ENCODE measurements at places on chromosomes 6 and 20.

DNA sequence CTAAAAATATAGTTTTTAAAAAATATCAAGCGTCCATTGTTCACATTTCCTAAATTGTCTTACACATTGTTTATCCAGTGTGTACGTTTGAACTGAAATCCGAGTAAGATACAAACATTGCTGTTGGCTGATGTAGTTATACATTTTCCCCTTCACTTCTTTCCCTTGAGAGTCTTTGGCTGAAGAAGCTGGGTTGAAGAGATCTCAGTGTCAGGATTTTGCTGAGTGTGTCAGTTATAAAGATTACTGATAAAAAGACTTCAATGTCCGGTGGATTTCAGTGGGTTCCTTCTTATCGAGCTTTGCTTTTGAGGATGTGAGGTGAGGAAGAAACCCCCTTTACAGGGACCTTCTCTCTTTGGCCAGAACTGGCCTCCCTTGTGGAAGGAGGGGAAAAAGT is 20.5 kb downstream of the RFPL4B start:
- DNase-seq = no peak

DNA sequence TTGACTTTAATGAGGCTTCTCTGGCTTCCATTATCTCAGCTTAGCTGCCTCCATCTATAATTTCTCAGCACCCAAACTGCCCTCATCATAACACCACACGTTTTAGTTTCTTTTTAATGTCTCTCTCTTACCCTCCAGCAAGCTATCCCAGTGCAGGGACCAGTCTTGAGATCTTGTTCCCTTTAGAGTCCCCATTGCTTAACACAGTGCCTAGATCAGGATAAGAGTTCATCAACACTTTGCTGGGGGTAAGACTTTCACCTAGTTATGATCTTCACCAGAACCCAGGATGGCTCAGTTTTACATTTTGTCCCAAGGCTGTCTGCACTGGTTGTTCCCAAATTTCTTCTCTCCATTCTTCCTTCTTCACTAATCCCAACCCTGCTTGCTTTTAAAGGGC is 126.1 kb downstream of the OR2B2 start:
- no peak for DNase-seq

DNA sequence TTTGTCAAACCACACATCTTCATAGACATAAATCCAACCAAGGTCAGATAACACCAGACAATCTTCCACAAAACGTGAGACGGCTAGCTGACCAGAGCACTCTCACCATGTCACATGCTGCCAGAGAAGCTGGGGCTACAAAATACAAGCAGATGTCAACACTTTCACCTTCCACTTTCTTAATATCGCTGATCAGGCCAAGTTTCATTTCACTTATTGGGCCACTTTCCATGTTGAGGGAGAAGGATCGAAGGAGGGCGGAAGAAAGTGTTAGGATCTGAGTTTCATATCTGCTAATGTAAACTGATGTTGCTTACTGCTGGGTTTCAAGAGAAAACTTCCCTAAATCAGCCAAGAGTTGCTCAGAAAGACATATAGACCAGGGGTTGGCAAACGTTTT is 177.0 kb upstream of the PRDM1 start:
- no peak for DNase-seq

DNA sequence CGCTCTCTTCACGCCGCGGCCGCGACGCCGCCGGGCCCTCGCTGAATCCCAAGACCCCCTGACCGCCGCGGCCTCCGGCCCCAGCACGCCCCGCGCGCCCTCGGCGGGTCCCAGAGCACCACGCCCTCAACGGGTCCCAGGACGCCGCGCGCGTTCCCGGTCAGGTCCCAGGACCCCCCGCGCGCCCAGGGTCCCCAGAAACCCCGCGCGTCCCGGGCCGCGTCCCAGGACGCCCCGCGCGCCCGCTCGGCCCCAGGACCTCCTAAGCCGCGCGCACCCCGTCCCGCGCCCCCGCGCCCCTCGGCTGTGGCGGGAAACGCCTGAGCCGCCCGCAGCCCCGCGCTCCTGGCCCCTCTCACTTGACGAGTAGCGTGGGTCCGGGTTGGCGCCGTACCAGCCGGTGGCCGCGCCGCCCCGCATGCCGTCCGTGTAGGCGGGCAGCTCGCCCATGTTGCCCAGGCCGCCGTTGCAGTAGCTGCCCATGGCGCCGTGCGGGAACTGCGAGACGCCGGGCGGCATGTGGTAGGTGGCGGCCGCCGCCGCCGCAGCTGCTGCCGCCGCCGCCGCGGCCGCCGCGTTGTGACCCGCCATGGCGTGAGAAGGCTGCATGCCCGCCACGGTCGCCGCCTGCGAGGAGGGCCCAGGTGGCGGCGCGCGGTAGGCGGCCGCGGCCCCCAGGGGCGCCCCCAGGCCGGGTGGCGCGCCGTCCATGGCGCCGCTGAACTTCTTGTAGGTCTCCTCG is 556 bp downstream of the NKX2-4 start:
- no peak for DNase-seq

DNA sequence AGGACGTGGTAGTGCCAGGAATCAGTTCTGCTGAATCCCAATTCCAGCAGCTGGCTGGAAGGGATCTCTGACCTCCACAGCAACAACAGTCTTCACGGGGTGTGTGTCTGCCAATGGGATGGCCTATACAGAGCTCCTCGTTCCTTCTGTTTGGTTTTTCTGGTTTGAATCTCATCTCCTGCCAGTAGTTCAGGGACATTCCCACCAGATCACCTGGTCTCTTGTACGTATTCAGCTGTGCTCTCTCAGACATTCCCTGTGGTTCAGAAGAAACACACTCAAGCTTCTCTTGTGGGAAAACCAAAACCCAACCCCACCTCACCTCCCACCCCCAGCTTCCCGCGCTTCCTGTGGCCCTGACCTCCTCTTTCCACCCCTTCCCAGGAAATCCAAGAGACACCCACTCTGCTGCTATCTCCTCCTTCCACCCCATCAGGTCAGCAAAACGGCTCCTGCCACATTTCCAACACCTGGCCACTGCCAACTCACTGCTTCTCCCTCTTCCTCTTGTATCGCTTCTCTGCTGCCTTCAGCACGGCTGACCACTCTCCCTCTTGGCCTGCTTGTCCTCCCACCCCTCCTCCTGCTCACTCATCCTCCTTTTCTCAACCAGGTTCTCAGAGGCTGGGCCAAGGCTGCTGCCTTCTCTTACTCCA is 63.3 kb upstream of the PTGIS start:
- no peak for DNase-seq

GRCh38 chr6:76694795-76695194 is 622.3 kb upstream of the IMPG1 start:
- DNase-seq = peak; percentile 12

- DNase-seq = no peak
These were observed 19.5 kb downstream of the OR2B2 start for GRCh38 chr6:27892649-27893058.

DNA sequence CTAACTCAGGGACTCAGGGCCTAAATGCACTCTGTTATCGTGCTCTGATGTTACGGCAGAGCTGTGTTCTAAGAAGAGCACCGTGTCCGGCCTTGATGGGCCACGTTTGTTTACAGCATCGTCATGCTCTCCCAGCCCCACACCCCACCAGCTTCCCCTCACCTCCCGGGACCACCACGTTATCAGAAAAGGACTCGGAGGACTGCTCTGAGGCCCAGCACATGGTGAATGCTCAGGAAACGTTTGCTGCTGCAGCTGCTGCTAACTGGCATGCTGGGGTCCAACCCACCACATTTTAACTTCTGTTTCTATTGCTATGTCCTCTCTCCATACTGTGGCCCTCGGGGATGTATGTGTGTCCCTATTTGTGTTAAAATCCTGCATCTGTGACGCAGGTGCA is 50.3 kb downstream of the WDR27 start:
- no peak for DNase-seq

- no peak for DNase-seq
These were observed 46.4 kb downstream of the HEBP2 start for GRCh38 chr6:138450445-138450844.

Measured in astrocyte of the spinal cord (primary cell).